SK-N-SH (cell line): ENCODE measurements at places on chromosomes 5 and 9. TPM values are rescaled to one million over a fixed set of nuclear protein-coding genes. Genes with fewer than 3 reads are reported as not detected.

Gene SURF6
- 42.1 and 44.5 TPM in 2 replicates for polyA plus RNA-seq

Gene PHYHD1
- polyA plus RNA-seq = 0.19 TPM in 1 of 2 replicates, not detected in the other

Gene ADAMTS2
- polyA plus RNA-seq = 0.12 and 0.57 TPM in 2 replicates

Gene PCDHGA5
- polyA plus RNA-seq = 0.57 and 0.71 TPM in 2 replicates

Gene LCN9
- polyA plus RNA-seq = not detected in 2 replicates

Gene LYRM7
- 1.4 and 2.3 TPM in 2 replicates for polyA plus RNA-seq

Gene HSPB3
- 3.3 TPM in 2 replicates for polyA plus RNA-seq

Gene TMEM141
- 112 and 135 TPM in 2 replicates for polyA plus RNA-seq

Gene DAB2
- 23.7 and 39.9 TPM in 2 replicates for polyA plus RNA-seq

Gene GABRA6
- polyA plus RNA-seq = 0.10 TPM in 2 replicates

Gene FGD3
- polyA plus RNA-seq = not detected in 2 replicates

Gene ACER2
- polyA plus RNA-seq = 1.3 and 2.2 TPM in 2 replicates

Gene PCDHB10
- 1.4 and 1.5 TPM in 2 replicates for polyA plus RNA-seq

Gene GFPT2
- polyA plus RNA-seq = 8.1 and 8.9 TPM in 2 replicates

Gene OBP2B
- not detected in 2 replicates for polyA plus RNA-seq

Gene CSF2
- 0.70 and 0.97 TPM in 2 replicates for polyA plus RNA-seq

Gene SLC6A19
- polyA plus RNA-seq = not detected in 2 replicates

Gene GABBR2
- not detected in 2 replicates for polyA plus RNA-seq

Gene CRHBP
- not detected in 2 replicates for polyA plus RNA-seq

Gene TMC1
- polyA plus RNA-seq = 0.10 TPM in 1 of 2 replicates, not detected in the other

Gene PCDHA11
- polyA plus RNA-seq = not detected in 2 replicates

Gene TAF11L3
- not detected in 2 replicates for polyA plus RNA-seq

Gene TMOD1
- polyA plus RNA-seq = 0.54 and 1.6 TPM in 2 replicates

Gene SLC1A3
- polyA plus RNA-seq = not detected in 2 replicates
